H1 (cell line): ENCODE measurements at places on chromosomes 6 and 20.

GRCh38 chr6:13398069-13398381, 69.7 kb upstream of the TBC1D7 start:
- DNase-seq, result no peak

- no peak for DNase-seq
Observed at GRCh38 chr6:123994168-123994567, 190.5 kb downstream of the NKAIN2 start.

- no peak for DNase-seq
Observed at GRCh38 chr20:56382696-56383095, 9.3 kb downstream of the AURKA start.

DNA sequence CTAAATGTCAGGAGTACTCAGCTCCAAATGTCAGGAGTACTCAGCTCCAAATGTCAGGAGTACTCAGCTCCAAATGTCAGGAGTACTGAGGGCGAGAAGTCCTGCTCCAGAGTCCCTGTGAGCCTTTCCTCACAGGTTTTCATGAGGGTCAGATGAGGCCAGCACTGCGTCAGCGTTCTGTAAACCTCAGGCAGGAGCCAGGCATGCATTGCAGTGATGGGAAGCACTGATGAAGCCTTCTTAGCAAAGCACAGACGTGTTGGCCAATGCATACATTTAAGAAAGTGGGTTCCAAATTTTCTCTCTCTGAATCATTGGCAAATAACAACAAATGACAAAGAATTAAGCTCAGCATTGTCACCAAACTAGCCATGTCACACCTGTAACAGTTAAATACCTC, 254.9 kb downstream of the ZNF217 start:
- no peak for DNase-seq

DNA sequence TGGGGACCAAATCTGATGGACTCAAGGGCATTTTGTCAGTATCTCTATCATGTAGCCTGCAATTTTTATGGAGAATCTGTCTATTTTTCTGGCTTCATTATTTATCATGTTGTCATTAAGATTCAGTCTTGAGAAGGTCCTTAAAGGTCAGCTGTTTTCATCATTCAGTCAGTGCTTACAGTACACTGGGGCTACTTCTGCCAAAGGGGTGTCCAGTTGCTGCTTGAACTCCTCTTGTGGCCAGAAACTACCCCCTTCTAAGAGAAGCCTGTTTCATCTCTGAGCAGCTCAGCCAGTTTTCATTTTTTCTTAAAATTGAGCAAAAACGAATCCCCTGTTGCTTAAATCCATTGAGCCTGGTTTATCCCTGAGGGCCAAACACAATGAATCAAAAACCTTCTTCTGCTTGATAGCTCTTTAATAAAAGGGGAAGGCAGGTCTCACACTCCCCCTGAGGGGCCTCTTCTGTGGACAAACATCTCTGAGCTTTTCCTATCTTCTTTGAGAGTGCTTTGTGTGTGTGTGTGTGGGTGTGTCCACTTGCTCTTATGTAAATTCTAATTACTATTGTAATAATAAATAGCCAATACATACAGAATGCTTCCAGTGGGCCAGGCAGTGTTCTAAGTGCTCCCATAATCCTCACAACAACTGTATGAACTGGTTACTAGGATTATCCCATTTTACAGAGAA, 172.2 kb downstream of the PLCB1 start:
- DNase-seq, result no peak

DNA sequence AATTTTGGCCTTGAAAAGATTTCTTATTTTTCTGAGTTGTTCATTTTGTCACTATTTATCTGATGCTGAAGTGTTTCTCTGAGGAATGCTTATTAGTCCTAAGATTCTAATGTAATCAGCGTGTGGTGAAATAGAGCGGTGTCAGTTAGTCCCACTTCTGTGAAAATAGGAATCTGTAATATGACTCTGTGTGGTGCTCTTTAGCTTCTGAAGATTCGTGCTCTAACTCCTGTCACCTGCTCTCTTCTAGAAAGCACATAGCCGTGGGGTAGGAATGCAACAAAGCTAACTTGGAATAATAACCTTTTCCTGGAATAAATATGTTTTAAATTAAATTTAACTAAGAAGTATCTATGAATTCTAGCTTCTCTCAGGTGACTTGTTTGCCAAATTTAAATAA, 90.4 kb downstream of the BCKDHB start:
- DNase-seq, result no peak

- DNase-seq, result no peak
Observed at GRCh38 chr20:35478804-35479472, 23.5 kb downstream of the CEP250 start.

DNA sequence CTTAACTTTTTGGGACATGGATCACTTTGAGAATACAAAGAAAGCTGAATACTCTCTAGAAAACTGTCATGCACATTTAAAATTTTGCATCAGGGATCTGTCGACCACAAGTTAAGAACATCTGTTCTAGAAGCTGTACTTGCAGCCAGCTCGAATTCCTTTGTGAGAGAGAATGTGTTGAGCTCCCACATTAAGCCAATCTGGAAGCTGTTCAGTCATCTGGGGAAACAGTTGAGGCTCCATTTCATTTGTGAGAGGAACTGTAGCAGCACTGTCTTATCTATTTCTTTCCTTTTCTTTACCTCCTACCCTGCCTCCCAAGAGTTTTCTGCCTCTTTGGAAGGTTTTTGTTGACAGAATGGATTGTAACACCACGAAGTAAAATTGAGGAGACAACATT, 50.8 kb downstream of the KAT14 start:
- no peak for DNase-seq

- DNase-seq, result no peak
Observed at GRCh38 chr6:20467437-20467836, 65.8 kb downstream of the E2F3 start.

DNA sequence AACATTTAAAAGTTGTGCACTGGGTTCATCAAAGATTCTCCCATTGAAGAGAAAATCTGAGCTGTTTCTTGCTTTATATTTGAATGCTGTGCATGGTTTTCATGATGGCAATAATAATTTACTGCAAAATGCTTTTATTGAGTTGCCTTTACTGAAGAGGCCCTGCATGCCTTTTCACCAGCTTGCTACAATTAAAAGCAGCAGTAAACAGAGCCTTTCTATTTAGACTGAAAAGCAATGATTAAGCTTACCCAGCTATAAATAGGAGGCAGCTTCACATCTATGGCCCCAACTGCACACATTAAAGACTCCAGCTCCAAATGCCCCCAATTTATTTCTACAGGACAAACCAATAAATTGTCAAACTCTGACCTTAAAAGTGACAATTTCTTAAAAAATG, 70.3 kb downstream of the ANKEF1 start:
- no peak for DNase-seq

DNA sequence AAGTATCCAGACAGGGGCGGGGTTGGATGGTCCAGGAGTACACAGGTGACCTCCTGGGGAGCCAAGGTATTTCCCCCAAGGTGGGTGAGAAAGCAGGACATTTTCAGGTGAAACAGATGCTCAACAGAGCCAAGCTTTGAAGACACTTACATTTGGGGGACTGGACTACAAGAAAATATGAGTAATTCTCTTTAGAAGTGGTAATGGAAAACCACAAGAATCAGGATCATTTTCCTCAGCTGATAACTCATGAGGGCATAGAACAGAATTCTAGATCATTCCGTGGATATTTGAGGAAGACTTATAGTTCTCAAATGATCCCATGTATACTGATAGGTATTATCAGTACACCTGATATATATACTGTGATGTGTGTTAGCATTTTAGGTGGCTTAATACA, 89.9 kb downstream of the UST start:
- no peak for DNase-seq

DNA sequence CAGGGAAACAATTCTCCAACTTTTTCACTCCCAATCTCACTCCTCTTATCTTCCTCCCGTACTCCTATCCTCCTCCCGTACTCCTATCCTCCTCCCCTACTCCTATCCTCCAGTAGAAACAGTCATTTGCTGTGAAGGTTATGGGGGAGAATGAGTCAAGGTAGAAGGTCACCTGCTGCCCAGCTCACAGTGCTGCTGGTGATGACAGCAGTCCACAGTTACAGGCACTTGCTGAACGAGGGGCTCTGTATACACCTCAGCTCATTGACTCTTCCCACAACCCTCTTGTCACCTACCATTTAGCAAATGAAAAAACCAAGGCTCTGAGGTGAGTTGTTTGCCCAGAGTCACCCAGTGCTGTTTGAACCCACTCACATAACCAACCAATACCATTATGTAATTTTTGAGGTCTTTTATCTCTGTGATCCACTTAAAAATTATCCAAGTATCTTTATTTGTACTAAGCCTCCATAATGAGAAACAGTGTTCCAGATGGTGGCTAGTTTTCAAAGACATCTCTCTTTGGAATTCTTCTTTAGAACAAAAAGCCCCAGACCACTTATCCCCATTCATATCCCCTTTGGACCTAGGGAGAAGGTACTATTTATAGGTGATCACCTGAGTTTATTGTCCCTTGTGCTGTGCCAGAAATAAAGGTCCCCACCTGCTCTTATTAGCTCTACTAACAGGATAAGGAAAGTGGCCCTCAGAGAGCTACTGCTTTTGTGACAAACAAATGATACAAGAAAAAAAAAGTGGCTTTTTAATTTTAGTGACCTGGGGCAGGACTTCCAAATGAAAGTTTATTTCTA, 53.2 kb downstream of the PTPN1 start:
- DNase-seq, result no peak

DNA sequence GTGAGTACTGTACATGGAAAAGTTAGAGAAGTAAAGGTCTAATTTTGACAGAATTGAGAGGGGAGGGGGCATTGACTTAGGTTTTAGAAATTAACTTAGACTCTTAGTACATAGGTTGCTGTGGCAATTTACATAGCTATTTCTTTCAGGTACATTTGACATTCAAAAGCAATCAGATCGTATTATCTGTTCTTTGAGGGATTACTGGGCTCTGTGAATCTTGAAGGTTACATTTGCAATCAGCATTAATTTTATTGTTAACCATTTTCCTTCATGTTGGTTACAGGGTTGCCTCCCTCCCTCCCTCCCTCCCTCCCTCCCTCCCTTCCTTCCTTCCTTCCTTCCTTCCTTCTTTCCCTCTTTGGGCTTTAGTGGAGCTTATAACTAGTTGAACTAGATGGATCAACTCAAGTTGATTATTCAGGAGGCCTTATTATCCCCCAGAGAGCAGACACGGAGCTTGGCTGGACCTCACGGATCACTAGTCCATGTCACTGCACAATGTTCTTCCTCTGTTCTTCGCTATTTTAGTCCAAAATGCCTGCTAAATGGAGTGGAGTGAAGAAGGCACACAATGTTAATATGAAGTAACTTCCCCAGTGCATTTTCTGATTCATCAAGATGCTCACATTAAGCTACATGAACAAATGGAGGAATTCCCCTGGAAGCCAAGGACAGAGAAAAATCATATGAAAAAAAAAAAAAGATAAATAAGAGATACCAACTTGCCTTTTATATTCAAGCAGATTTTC, 87.8 kb downstream of the PLCB4 start:
- no peak for DNase-seq

DNA sequence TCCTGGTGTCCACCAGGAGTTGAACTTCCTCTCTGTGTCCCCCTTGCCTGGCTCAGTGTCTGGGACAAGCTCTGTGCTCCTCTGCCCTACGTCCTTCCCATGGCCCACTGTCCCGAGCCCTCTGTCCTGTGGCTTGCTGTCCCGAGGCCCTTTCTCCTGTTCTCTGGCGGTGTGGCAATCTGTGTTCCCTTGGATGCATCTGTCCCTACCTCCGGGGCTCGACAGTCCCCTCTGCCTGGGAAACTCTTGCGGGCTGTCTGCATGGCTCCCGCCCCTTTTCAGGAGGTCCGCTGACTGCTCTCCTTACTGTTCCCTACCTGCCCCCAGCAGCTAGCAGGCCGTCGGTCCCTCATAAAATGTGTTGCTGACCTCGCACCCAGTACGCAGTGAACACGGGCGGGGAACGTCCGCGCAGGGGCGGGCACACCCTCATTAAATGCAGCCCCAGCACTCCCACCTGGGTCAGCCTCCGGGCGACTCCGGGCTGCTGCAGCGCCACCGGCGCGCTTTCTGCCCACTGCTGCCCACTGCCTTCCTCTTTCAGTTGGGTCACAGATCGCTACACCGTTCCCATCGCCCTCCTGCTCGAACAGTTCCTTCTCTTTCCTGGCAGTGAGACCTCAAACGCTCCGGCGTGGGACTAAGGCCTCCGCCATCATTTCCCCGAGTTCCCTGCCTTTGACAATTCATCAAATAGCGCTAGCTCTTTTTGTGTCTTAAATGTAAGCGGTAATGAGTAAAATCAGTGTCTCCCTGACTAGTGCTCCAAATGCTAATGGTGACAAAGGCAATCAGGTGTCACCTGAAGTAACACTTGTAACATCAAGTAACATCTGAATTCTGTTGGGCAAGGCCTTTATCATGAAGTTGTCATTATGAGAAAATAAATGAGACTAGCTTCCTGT, 60.5 kb downstream of the RSPH3 start:
- no peak for DNase-seq

- DNase-seq, result no peak
Observed at GRCh38 chr6:49806145-49806544, 19.1 kb upstream of the PGK2 start.

- DNase-seq, result no peak
Observed at GRCh38 chr6:168516944-168517741, 76.2 kb downstream of the SMOC2 start.

GRCh38 chr6:112348334-112348874, 1.3 kb downstream of the RFPL4B start:
- no peak for DNase-seq

DNA sequence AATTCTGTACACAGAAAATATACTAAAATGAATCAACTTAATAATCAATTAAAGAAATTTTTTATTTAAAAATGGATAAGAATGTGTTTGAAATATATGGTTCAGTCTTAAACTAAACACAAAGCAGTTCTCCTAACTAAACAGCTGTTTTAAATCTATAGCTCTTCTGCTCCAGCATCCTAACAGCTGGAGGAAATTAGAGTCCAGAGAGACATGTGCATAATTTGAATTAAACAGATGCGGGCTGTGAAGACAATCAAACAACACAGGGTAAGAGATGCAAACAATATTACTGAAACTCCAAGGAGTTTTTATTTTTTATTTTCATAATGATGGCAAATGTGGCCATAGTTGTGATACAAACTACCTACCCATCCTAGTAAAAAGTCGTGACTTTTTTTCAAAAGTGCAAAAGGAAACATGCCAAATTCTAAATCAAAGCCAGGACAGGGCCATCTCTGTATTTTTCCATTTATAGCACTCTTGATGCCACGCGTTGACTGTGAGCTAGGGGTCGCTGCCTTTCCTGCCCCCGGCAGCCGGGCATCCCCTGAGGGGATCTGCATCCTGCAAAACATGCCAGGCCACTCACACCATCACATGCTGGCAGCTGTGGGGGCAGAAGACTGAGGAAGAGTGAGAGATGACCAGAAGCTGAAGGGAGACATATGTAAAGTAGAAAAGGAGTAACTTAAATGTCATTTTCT, 310.6 kb downstream of the PRKN start:
- no peak for DNase-seq

GRCh38 chr20:37392441-37393195, 46.7 kb downstream of the SRC start:
- DNase-seq, result no peak
